Activated CD4-positive, alpha-beta memory T cell treated with anti-CD3 and anti-CD28 coated beads, Interleukin-2, amount 10 ng/mL, durations not matched to agents 7 days and 5 days (primary cell): ENCODE measurements at places on chromosomes 7 and 10. TPM values are rescaled to one million over a fixed set of nuclear protein-coding genes. Genes with fewer than 3 reads are reported as not detected.

The BNIP3 gene
- 60.2 TPM for total RNA-seq

GRCh38 chr7:135710417-135711138 is 17.4 kb downstream of the SLC13A4 start:
- no peaks in the 10 kb centered on the region for H3K27me3 ChIP-seq
- H3K36me3 ChIP-seq = no peaks in the 10 kb centered on the region
- no peak overlapping the region for H3K4me3 ChIP-seq

DNA sequence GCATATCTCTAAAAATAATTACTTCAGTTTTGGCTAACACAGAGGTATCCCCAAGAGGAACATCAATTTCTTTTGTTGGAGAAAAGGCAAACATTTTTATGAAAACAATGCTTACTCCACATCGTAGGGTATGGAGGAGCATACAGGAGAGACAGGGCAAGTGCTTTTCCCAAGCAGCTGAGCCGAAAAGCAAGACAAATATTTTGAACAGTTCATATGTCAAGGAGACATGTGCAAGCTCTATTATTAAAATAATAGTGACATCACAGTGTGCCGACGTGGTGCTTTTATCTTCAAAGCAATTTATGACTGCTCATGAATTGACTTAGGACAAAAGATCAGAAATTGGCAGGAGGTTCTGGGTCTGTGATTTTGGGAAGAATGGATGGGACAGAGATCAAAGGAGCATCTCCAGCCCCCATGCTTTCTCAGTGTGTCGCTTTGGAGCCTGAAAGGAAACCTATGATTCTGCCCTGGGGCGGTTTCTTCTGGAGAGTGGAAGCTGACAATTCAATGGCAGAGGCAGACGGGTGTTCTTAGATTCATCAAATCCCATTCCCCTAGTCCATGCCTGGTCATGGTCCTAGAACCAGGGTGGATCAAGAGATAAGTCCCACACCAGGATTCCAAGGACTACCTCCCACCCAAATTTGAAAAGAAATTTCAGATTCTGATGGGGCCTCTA is 97.1 kb downstream of the JCAD start:
- no peaks in the 10 kb centered on the region for H3K36me3 ChIP-seq
- DNase-seq = no peak
- H3K4me3 ChIP-seq = no peak overlapping the region
- peaks cover 5% of the 10 kb centered on the region for H3K27me3 ChIP-seq
- H3K4me1 ChIP-seq = no peaks in the 10 kb centered on the region
- no peak overlapping the region for H3K27ac ChIP-seq

- H3K27me3 ChIP-seq = no peaks in the 10 kb centered on the region
- peaks cover 73% of the 10 kb centered on the region for H3K36me3 ChIP-seq
- peaks cover 52% of the 10 kb centered on the region for H3K4me1 ChIP-seq
- H3K27ac ChIP-seq = peak overlapping the region; percentile 98
- DNase-seq = no peak
These were observed 519 bp upstream of the ZNF655 start for GRCh38 chr7:99557940-99558305.

- no peak overlapping the region for H3K4me3 ChIP-seq
- no peaks in the 10 kb centered on the region for H3K27me3 ChIP-seq
- no peaks in the 10 kb centered on the region for H3K36me3 ChIP-seq
- peak; percentile 36 for DNase-seq
- peaks cover 15% of the 10 kb centered on the region for H3K4me1 ChIP-seq
- H3K27ac ChIP-seq = no peak overlapping the region
These were observed 40.6 kb upstream of the VKORC1L1 start for GRCh38 chr7:65832281-65832680.

GRCh38 chr7:36185756-36186155 is 32.7 kb downstream of the EEPD1 start:
- H3K4me3 ChIP-seq = no peak overlapping the region
- no peak overlapping the region for H3K27ac ChIP-seq
- H3K27me3 ChIP-seq = no peaks in the 10 kb centered on the region
- H3K4me1 ChIP-seq = no peaks in the 10 kb centered on the region
- no peaks in the 10 kb centered on the region for H3K36me3 ChIP-seq

- no peaks in the 10 kb centered on the region for H3K4me1 ChIP-seq
- no peak overlapping the region for H3K4me3 ChIP-seq
- no peaks in the 10 kb centered on the region for H3K36me3 ChIP-seq
- H3K27me3 ChIP-seq = no peaks in the 10 kb centered on the region
- DNase-seq = no peak
- no peak overlapping the region for H3K27ac ChIP-seq
These were observed 284.2 kb downstream of the SUGCT start for GRCh38 chr7:40418983-40419382.

- peaks cover 3% of the 10 kb centered on the region for H3K36me3 ChIP-seq
- H3K27ac ChIP-seq = no peak overlapping the region
- DNase-seq = peak; percentile 43
- H3K4me1 ChIP-seq = peaks cover 8% of the 10 kb centered on the region
- no peak overlapping the region for H3K4me3 ChIP-seq
- H3K27me3 ChIP-seq = no peaks in the 10 kb centered on the region
These were observed 118.7 kb downstream of the RALA start for GRCh38 chr7:39741942-39742623.
